Activated T-helper 1 cell treated with Interleukin-2 at 50 U/mL for 16 hours (primary cell): ENCODE measurements at places on chromosomes 5 and 9.

DNA sequence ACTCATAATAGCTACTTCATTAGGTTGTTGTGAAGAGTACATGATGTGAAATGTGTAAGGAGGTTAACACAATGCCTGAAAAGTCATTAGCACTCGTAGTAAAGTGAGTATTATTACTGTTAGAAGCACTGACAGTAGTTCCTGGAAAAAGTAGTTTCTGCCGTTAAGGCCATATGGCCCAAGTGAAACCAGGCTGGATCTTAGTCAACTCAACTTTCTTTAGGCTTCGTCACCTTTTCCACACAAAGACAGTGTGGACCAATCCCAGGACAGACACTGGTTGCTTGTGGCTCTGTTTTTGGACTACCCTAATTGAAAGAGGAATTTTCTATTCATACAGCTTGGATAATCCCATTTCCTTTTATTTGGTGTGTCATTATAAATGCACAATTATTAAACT lies 29.4 kb upstream of the CKMT2 start:
- DNase-seq, result no peak

DNA sequence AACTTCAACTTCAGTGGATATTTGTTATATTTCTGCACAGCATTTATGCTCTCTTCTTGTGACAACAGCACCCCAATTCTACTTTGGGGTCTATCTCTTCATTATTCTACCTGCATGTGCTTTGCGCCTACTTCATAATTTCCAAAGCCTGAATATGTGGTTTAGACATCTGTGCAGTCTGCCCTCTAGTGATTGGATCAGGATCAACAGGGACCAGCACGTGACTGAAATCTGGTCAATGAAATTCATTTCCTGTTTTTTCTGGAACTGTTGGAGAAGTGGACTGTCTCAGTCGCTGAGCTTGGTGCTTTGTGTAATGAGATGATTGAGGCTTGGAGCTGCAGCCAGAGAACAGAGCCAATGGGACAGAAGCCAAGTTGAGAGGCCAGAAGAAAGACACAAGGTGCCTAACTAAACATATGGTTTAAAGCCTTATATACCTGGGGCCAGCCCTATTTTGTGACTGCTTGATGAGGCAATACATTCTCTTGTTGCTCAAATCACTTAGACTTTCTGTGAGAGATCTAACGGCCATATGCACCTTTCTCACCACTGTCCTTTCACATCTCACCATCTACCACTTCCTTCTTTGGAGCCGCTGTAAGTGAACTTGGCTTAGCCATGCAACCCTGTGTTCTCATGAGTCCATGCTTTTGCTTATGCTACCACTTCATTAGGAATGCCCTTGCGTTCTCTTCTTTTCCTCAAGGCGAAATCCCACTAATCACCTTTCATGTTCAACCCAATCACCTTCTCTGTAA lies 68.8 kb upstream of the PPP2R2B start:
- no peak for DNase-seq

DNA sequence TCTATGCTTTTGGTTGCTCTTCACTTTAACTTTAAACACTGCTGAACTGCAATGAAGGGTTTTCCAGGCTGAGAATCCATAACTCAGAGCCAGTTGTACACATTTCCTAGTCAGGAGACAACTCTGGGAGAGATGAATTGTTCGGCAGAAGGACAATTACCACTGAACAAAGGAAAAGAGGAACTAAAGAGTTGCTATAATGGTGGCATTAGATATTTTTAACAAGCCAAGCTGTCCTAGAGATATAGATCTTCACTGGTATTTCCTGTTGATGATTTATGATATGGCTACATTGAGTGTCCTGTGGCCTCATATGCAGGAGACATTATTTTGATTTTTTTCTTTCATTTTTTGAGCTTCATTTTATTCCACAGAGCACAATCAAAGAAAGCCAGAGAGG lies 219.1 kb upstream of the PCSK5 start:
- DNase-seq, result no peak

DNA sequence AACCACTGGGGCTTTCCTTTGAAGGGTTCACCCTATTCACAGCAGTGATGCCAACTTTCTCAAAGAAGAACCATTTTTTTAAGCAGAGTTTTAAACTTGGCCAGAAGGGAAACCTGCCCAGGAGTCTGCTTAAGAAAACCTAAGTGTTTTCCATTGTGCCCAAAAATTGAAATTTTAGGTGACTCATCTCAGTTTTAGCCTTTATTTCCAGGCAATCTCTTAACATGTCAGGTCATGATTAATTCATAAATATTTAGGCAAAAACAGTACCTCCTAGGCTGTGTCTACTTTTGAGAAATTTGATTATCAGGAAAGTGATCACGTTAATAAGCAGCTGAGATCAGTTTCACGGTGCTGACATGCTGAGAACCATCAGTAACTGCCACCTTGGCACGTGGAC lies 61.9 kb downstream of the TLE1 start:
- DNase-seq, result no peak

DNA sequence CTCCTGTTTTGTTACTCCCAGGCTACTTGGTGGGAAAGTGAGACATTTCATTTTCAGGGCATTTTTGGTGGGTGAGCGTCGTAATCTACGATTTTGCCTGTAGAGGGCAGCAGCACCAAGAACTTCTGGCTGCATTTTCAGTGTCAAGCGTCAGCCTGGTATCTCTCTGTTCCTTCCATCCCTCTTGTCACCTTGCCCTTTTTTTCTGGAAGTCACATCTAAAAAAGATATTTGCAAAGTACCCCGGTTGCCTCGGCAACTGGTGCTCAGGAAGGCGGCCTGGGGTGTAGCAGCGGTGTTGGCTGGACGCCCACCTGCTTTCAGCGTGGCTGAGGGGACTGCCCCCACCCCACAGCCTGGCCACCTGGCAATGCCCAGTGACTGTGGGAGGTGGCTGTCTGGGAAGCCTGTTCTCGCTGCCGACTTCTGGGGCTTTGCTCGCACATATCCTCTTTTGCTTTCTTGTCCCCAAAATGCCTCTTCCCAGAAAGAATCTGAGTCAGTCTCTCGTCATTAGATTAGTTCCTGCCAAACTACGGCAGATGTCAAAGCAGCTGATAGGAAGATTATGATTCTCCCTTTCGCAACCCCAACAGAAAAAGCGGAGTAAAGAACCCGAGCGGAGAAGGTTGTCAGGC lies 84.5 kb downstream of the ACER2 start:
- DNase-seq, result peak; percentile 7

DNA sequence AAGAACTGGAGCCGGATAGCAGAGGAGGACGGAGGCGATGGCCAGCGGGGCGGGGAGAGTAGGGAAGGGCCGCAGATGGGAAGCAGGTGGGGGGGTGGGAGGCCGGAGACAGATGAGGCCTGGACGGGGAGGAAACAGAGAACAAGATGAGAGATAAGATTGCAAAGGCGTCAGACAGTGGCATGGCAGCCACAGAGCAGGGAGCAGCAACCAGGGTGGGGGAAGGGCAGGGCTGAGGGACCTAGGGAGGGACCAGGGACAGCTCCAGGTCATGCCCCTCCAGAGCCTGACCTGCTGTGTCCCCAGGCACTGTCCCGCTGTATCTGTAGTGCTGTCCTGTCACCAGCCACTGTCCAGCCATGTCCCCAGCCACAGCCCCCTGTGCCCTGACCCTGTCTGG lies 49.6 kb upstream of the LMX1B start:
- no peak for DNase-seq

DNA sequence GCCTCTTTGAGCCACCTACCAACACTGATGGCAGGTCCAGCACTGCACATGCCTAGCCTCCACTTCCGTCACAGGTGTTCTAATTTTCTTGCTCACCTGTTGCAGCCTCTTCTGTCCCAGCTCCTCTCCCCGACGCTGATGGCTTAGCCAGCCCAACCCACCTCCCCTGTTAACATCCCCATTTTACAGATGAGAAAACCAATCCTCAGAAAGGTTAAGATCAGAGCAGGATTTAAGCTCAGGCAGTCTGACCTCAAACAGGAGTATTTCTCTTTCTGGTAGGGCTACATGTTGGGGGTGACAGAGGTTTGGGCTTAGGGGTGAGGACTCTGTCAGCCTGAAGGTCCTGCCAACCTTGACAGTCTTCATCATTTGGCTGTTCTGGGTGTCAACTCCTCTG lies 74.5 kb upstream of the PITX1 start:
- no peak for DNase-seq

GRCh38 chr9:114172981-114173833 lies 17.9 kb downstream of the COL27A1 start:
- no peak for DNase-seq

GRCh38 chr5:54859316-54859715 lies 126.1 kb downstream of the ESM1 start:
- no peak for DNase-seq

DNA sequence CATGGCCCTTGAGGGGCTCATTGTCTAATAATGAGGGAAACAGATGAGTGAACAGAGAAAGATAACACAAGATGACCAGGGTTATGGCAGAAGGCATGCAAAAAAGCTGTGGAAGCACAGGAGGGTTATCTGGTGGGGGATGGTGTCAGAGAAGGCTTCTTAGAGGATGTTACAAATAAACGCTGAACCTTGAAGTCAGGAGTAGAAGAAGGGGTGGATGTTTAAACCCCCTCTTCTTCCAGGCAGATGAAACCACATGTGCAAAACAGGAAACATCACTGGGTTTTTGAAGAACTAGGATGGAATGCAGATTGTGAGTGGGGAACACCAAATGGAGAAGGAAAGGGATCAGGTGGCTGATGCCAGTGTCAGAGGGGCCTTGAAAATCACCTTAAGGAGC lies 41.8 kb upstream of the NR5A1 start:
- no peak for DNase-seq

GRCh38 chr5:80389580-80389979 lies 18.3 kb upstream of the ZFYVE16 start:
- no peak for DNase-seq

DNA sequence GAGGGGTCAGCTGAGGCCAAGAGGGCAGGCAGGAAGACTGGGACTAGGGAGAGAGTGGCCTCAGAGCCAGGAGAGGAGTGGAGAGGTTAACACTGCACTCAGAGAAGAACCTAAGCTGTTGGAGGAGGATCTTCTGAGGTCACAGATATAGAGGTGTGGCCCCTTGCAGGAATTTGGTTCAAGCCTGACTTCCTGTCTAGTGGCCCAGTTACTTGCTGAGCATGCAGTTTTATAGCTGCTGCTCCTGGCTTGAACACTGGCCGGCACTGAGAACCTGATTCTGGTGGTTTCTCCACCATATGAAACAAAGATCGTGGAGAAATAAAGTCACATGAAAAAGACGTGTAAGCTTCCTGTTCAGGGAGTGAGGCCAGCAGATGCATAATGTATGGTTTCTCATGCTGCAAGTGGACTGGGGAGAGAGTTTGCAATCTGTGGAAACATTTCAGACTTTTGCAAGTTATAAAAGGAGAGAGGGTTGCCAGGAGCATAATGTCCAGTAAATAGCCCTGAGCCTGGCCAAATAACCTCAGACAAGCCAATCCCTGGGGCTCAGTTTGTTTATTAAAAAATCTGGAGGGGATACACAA lies 82.6 kb downstream of the GALNT10 start:
- DNase-seq, result no peak

GRCh38 chr5:81140943-81141342 lies 92.2 kb upstream of the CKMT2 start:
- DNase-seq, result no peak

- DNase-seq, result no peak
Measured at GRCh38 chr9:126665644-126666035, 51.9 kb downstream of the LMX1B start.

DNA sequence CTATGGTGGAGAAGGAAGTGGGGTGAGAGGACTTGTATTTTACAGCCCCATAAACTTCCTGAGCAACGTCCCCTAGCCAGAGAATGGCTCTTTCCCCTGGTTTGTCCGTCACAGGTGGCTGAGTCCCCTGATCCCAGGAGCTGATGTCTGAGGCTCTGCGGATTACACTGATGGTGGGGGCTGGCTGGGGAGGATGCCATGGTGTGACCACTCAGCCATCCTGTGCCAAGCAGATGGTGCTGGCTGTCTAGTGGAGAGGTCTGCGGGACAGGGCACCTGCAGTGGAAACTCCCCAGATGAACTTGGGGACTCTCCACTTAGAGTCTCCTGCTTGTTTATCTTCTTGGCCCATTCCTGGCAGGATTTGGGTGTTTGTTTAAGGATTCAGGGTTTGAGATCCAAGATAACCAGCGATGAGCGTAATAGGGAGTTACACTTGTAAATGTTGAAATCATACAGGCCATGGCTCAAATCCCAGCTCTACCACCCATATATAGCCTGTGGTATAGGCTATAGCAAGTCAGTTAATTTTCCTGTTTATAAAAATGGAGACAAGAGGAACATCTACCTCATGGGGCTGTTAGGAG lies 4.7 kb upstream of the PTGS1 start:
- no peak for DNase-seq

DNA sequence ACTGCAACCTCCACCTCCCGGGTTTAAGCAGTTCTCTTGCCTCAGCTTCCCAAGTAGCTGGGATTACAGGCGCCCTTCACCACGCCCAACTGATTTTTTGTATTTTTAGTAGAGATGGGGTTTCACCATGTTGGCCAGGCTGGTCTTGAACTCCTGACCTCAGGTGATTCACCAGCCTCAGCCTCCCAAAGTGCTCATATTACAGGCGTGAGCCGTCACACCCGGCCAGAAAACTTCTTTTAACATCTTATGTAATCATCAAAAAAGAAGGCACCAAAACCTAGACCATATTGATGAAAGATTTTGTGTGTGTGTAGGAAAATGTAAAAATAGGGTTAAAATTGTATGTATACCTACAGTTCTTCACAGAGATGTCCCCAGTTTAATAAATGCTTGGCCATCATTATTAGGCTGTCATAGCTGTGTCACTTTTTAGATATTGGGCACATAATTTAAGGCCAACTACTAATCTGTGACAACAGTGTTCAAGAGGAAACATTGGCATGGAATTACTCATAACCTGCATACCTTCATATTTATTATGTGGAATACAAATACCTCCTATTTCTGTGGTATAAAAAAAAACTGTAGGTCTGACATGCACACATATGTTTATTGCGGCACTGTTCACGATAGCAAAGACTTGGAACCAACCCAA lies 44.4 kb downstream of the RAD50 start:
- no peak for DNase-seq

DNA sequence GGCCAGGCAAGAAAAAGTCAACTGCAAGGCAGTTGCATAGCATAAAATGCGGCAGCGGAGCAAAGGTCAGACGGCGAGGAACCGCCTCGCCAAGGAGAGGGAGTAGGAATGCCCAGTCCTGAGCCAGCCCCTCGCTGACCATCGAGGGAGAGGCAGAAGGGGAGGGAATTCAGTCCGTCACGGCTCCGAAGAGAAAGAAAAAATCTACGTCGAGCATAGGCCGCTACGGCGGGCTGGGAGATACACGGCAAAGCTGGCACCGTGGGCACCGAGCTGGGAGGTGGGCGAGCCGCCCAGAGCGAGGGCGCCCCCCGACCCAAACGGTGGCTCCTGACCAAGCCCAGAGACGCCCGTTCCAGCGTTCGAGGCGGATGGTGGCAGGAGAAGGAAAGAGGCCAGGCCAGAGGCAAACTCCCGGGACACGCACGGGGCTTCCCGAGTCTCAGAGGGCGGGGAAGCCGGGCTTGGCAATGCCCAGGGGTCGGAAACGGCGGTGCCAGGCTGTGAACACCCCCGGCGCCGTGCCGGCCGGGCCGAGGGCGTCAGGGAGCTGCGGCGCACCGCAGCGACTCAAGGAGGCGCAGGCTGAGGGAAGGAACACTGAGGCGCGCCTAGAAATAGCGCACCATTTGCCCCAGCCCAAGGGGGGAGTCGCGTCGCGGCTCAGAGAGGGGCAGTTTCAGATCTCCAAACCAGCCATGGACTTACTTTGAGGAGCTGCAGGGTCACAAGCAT lies 518 bp downstream of the SPRY4 start:
- no peak for DNase-seq

GRCh38 chr9:33148367-33149014 lies 18.6 kb downstream of the B4GALT1 start:
- no peak for DNase-seq
